ENCODE measurements at places on chromosomes 3 and 15.

DNA sequence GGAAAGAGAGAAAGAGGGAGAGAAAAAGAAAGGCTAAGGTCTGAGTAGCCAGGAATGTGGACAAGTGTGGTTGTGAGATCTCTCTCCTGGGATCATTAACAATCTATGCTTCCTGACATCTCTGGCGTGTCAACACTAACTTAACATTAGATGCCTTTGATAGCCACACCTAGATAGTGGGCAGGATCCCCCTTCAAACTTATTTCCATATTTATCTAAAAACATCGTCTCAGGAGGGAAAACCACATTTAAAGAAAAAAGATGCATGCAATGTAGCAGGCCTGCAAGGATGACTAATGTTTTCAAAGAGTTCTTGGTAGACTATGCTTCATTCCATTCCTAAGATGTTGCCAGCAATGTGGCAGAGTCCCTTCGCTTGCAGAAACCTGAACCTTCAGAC, 80.9 kb downstream of the MLH1 start:
- no peak for DNase-seq

DNA sequence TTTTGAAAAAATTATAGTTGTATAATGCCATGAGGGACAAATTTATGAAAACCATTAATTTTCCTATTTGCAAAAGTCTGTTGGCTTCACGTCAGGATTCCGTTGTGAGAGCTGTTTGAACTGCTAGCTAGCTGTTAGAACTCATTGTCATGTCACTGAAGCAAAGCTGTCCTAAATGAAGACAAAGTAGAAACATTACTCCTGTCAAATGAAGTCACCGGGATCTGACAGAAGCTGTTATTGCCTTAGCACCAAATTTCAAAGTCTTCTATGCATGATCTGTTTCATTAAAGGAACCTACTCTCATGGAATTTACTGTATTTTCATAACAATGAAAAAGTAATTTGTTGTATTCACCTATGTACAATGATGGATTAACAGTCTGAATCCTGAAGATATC, 479.8 kb downstream of the PLOD2 start:
- DNase-seq = no peak

GRCh38 chr3:151196434-151196833, 6.6 kb downstream of the GPR171 start:
- no peak for DNase-seq

DNA sequence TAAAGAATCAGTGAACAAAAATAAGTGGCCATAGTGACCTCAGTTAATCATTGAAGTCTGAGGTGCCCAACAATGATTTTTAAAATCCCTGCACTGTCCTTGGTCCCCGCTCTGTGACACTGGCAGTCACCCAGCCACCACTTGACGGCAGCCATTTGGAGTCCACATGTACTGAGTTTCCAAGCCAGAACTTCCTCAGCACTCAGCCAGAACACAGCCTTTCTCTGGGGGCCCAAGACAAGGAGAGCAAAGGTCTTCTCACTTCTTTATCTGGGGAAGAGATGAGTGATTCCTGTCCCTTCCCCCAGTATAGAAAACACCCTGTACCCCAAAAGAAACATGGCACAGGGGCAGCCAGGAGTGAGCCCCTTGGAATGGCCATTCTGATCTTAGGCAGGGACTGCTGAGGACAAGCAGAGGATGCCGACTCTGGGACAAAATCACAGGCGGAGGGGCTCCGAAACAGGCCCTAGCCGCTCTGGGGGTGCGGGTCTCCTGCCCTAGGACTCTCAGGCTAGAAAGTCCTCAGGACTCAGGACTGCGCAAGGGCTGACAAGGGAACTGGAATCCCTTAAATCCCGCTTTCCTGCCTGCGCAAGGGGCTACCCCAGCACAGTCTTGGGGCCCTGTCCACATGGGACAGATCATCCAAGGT, 12.8 kb downstream of the PAK6 start:
- DNase-seq = no peak

GRCh38 chr15:74389241-74390048, 22.0 kb upstream of the CYP11A1 start:
- DNase-seq = no peak

GRCh38 chr15:89783861-89784685, 7.9 kb downstream of the MESP2 start:
- no peak for DNase-seq
